GM12878 (cell line): ENCODE measurements at places on chromosomes 6 and 20. TPM values are rescaled to one million over a fixed set of nuclear protein-coding genes. Genes with fewer than 3 reads are reported as not detected.

The PPP1R3G gene
- polyA plus RNA-seq: 0.05 TPM in 2 replicates

The ENPP1 gene
- not detected in 2 replicates for polyA plus RNA-seq

The GLP1R gene
- polyA plus RNA-seq: not detected in 2 replicates

The KIAA0408 gene
- not detected in 2 replicates for polyA plus RNA-seq

The FKBP1C gene
- polyA plus RNA-seq: 2.2 and 3.2 TPM in 2 replicates

The KHDC1L gene
- not detected in 2 replicates for polyA plus RNA-seq

- no peaks in the 10 kb centered on the region for H3K36me3 ChIP-seq
- no peaks in the 10 kb centered on the region for H3K27me3 ChIP-seq
- no peak for DNase-seq
- no peak overlapping the region for H3K4me3 ChIP-seq
- H3K4me1 ChIP-seq: peaks cover 5% of the 10 kb centered on the region; the same call in 1 of the 2 replicates
Measured at GRCh38 chr6:37985355-37985754, 165.8 kb downstream of the ZFAND3 start.

DNA sequence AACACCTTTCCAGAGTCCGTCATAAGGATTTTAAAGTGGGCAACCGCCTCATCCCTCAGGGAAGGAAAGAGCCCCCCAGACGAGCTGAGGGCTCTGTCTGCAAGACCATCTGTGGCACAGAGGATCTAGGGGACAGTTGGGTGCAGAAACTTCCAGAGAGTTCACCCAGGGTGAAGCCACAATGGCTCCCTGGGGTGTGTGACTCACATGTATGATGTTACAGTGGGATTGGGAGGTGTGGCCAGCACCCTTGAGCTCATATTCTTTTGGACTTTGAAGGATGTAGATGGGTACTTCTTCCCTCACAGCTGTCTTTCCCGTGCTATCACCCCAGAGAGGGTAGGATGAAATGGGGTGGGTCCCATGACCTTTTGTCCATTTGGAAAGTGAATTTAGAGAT is 95.5 kb downstream of the NCR2 start:
- no peak overlapping the region for H3K27ac ChIP-seq
- peaks cover 10% of the 10 kb centered on the region for H3K4me1 ChIP-seq
- H3K36me3 ChIP-seq: no peaks in the 10 kb centered on the region
- DNase-seq: no peak

DNA sequence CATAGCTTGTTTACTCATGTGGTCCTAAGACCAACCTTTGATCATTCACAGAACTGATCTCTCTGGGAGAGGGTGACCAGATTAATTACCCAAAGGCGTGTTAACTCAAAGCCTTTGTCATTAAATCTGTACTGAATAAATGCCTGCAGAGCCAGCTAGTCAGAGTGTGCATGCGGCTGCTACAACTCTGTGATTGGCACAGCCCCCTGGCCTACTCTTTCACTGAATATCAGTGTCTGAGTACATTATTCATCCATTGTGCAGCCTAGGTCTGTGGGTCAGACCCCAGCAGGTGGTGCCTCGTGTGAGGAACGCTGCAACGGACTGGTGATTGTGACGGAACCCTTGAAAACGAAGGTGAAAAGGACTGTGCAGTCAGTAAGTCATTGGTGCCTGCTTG is 663.6 kb downstream of the PHF3 start:
- H3K4me1 ChIP-seq: no peaks in the 10 kb centered on the region
- DNase-seq: no peak
- no peak overlapping the region for H3K27ac ChIP-seq
- H3K27me3 ChIP-seq: no peaks in the 10 kb centered on the region
- H3K36me3 ChIP-seq: no peaks in the 10 kb centered on the region

DNA sequence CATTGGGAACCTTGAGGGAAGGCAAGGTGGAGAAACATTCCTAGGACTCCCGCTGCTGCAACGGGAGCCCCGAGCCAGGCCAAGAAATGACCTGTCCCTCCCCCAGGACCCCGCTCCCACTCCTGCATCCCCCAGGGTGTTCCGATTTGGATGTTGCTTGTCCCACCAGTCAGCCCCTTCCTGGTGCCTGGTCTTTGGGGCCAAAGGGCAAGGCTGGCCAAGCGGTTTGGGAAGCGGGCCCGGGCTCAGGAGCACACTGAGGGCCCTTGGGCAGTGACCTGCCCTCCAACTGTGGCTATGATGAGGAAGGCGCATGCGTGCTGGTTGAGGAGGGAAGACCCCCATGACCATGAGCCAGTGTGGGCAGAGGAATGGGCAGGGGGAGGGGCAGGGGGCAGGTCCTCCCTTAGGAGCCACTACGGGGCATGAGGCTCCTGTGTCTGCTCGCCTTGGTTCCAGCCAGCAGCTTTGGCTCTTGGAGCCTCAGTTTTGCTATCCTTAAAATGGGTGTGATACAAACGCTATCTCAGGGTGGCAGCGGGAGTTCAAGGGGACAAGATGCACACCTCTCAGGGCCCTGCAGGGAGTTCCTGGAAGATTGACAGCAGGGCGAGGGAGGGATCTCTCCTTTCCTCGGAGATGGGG is 50.4 kb downstream of the RBM38 start:
- no peak overlapping the region for H3K4me3 ChIP-seq
- no peaks in the 10 kb centered on the region for H3K27me3 ChIP-seq
- H3K36me3 ChIP-seq: no peaks in the 10 kb centered on the region
- H3K4me1 ChIP-seq: no peaks in the 10 kb centered on the region
- H3K27ac ChIP-seq: no peak overlapping the region

- no peak for DNase-seq
- H3K4me3 ChIP-seq: no peak overlapping the region
Measured at GRCh38 chr6:82396964-82397751, 33.5 kb downstream of the TPBG start.

DNA sequence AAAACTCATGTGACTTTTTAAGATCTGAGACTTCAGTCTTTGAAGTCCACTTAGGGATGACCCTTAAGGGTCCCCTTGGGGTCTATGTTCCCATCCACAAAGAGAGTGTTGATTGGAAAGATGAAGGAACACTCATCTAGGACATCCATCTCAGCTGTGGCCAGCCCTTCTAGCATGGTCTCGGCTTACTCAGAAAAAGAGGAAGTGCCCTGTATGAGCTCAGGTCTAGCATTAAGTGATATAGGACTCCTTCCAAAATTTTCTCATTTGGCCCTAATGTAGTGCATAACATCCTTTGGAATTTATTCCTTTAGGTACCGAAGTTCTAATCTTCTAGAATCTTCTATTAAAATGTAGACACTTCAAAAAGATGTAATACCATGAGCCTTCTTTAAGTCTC is 77.4 kb downstream of the NDUFAF5 start:
- no peaks in the 10 kb centered on the region for H3K27me3 ChIP-seq
- H3K4me1 ChIP-seq: no peaks in the 10 kb centered on the region
- H3K27ac ChIP-seq: no peak overlapping the region
- H3K36me3 ChIP-seq: no peaks in the 10 kb centered on the region

- no peaks in the 10 kb centered on the region for H3K27me3 ChIP-seq
- no peaks in the 10 kb centered on the region for H3K4me1 ChIP-seq
- DNase-seq: no peak
Measured at GRCh38 chr6:125197795-125198269, 44.3 kb downstream of the TPD52L1 start.

DNA sequence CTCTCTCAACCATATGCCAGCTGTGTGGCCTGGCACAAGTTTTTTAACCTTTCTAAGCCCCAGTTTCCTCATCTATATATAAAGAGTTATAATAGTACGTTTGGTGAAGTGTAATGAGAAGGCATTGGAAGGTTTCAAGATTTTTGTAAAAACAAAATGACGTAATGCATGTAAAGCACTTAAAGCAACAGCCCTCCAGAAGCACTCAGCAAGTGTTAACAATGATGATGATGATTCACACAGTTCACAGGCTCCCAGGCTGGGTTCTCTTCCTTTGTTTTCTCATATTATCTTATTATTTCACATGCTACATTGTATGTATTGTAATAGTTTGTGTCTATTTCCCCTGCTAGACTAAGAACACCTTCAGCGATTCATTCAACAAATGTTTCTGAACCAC is 6.2 kb downstream of the CEP250 start:
- DNase-seq: no peak
- no peaks in the 10 kb centered on the region for H3K4me1 ChIP-seq
- H3K36me3 ChIP-seq: peaks cover 8% of the 10 kb centered on the region; the same call in 1 of the 2 replicates
- no peak overlapping the region for H3K4me3 ChIP-seq
- no peak overlapping the region for H3K27ac ChIP-seq
- H3K27me3 ChIP-seq: no peaks in the 10 kb centered on the region
